ENCODE measurements at places on chromosomes 6 and 20.

- DNase-seq = no peak
These were observed 217.9 kb upstream of the SPTLC3 start for GRCh38 chr20:12790859-12791258.

DNA sequence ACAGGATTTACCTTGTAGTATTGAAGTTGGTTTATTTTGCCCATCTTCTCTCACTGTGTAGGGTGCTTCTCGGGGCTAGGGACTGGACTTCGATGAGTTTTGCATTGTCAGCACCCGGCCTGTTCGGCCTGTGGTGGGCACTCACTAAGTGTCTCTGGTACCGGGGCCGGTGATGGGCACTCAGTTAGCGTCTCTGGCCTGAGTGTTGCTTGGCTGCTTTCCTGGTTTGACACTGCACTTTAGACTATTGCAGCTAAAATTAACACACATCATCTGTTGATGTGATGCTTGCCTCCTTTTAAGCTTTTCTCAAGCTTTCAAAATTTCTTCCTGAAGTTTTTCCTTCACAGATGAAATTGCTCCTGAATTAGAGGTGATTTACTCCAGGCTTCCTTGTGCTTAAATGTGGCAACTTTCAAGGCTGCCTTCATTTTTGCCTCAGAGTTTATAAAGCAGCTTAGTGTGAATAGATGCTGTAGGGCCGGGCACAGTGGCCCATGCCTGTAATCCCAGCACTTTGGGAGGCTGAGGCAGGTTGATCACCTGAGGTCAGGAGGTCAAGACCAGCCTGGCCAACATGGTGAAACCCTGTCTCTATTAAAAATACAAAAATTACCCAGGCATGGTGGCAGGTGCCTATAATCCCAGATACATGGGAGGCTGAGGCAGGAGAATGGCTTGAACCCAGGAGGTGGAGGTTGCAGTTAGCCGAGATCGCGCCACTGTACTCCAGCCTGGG, 41.7 kb upstream of the TULP4 start:
- no peak for DNase-seq

DNA sequence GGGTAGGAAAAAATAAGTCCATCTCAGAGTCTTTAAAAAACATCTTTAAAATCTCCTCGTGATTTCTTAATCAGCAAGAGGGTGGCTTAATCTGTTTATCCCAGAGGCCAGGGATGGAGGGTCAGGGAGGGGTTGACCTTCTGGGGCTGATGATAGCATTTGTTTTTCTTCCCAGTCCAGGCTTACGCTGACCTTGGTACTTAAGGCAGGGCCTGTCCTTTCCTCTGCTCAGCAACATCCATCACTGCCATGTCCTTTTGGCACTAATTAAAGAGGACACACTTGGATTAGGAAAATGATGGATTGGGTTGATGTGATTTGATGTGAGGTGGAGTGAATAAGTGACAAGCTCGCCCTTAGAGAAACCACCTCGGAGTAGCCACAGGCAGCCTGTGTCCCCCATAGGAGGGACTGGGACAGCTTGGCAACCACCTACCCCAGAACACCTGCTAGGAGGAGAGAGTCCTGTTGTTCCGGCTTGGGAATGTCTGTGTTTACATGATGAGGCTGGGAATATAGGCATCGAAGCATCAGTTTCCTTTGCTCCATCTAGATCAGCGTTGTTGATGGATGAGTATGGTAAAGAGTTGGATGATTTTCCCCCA, 44.2 kb downstream of the PHACTR3 start:
- DNase-seq = no peak

GRCh38 chr20:32622585-32623468, 37.7 kb upstream of the NOL4L start:
- DNase-seq = no peak

DNA sequence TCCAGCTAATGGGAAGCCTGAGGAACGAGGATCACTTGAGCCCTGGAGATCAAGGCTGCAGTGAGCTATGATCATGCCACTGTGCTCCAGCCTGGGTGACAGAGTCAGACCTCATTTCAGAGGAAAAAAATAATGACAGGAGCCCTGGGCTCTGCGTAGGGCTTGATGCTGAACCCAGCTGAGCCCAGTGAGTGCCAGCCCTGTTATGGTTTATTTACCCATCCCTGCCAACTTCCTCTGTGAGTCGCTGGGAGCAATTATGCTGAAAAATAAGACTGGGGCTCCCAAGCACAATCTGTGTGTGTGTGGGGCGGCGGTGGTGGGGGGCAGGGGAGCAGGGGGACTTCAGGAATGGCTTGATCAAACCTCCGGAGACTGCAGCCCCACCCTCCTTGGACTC, 75.9 kb upstream of the PMEPA1 start:
- DNase-seq = no peak

DNA sequence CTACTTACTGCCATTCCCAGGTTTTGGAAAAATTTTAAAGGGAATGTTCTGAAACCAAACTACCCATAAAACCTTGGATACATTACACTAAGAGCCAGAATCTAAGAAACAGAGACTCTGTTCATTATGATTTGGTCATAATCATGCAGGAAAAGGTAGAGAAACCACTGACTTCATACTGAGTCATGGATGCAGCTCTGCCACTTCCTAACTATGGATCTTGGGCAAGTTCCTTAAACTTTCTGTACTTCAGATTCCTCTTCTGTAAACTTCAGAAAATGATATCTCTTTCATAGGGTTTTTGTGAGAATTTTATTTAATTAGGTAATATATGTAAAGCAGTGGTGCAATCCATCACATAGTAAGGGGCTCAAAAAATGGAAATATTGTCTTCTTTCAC, 20.0 kb downstream of the PLA2G7 start:
- no peak for DNase-seq

DNA sequence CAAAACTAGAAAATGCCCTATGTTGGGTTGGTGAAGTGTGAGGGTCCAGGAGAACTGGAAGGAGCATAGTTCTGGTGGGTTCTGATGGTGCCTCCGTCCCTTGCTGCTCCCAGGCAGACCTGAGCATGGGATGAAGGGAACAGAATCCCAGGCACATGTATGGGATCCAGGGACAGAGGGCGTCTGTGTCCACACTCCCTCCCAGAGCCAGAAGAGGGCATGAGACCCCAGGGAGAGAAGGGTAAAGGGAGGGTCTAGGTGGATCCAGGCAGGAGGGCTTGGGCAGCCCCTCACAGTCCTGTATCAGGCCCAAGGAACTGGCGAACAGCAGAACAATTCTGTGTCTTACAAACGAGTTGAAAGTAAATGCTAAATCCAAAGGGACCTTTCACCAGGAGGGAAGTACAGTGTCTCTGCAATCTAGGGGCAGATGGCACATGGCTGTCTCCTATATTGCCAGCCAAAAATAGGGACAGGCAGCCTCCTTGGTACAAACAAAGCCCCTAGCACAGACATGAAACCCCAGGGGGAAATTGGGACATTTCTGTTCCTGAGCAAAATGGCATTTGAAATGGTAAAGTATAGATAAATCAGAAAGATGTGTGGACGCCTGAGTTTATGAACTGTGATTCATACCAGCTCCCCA, 2.5 kb upstream of the BPIFA1 start:
- no peak for DNase-seq

DNA sequence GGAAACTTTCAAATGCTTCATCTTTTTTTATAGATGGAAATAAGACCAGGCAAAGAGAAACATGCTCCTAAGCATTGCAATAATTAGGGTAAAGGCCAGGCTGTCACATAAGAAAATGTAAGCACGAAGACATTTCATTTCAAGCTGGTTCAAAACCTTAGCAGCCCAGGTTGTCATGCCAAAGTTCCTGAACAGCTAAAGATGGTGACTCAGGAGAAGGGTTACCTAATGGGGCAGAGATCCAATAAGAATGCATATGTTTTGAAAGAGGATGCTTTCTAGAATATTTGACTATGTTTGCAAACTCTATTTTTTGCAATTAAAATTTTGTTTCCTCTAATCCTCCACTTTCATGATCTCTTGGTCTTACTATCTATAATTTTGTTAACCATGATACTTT, 65.6 kb upstream of the PHACTR2 start:
- no peak for DNase-seq

DNA sequence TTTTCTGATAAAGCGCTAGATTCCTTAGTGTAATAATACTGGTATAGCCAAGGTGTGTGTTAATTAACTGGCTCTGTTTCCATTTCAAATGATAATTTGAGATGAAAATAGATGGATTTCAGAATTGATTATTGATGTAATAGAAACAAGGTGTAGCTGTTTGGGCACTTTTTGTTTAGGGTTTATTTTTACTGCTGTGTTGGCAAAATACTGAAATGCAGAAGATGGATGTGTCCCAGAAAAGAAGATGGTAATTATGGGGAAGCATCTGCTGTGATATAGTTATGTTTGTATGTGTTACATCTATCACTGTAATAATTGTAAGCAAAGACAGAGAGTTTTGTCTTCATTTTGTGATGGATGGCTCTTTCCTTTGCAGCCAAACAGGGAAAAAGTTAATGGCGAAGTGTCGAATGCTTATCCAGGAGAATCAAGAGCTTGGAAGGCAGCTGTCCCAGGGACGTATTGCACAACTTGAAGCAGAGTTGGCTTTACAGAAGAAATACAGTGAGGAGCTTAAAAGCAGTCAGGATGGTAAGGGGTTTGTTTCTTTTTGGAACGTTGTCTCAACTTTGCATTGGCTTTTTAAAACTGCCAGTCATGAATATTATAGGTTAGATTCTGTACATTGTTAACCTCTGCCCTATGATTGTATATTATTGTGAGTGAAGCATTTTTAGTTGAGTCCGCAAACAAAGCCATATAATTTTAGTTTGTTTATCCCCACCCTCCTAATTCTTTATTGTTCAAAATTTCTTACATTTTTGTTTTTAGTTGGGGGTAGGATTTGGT, 8.6 kb upstream of the ACAT2 start:
- no peak for DNase-seq

DNA sequence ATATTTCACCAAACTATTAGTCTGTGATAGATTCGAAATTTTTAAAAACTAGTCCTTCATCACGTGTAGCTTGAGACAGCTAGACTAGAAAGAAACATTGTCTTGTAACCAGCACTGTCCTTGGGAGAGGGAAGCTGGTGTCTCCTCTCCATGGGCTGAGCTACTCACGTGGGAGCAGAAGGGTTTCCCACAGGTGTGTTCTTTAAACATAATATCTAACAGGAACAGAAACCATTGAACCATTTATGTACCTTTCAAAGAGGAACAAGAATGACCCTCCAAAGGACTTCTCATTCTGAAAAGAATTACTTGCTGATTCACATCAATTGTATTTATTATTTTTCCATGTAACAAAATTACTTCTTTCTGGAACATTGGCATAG, 72.4 kb upstream of the SYNJ2 start:
- no peak for DNase-seq

DNA sequence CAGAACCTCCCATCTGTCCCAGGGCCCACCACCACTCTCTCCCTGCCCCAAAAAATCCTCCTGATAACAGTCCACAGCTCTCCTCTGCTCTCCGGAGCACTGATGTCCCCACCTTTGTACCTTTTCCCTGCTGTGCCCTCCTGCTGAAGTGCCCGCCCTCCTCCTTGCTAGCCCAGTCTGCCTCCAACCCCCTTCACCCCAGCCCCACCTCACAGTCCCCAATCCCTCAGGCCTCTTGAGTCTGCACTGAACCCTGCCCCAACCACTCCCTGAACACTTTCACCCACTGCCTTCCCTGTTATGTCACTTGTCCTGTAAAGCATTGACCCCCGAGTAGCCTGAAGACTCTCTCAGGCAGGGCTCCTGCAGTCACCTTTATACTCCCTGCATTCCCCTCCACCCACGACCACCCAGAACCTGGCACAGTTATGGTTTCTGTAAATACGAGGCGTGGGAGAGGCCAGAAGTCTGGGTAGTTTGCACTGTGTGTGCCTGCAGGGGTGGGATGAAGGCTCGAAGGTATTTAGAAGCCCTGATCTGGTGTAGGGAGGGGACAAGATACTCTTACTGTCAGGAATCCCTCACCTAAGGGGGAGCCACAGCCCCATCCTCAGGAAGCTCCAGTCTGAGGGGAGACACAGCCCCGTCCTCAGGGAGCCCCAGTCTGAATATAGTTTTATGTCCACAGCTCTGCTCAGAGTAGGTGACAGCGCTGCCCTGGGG, 5.4 kb downstream of the GLP1R start:
- DNase-seq = no peak

Data from iris pigment epithelial cell (primary cell).